Ascending aorta (tissue), 2 donors: ENCODE measurements at places on chromosomes 4 and X. TPM values are rescaled to one million over a fixed set of nuclear protein-coding genes. Genes with fewer than 3 reads are reported as not detected.

- DNase-seq = no peak
These were observed 14.3 kb upstream of the RAB9B start for GRCh38 chrX:103846386-103846785.

GRCh38 chr4:39846120-39846519 lies 131.6 kb downstream of the PDS5A start:
- no peak for DNase-seq

GRCh38 chr4:170052919-170053318 lies 26.7 kb upstream of the MFAP3L start:
- DNase-seq = no peak

Gene SAGE1
- not detected for total RNA-seq

Gene GPC3
- total RNA-seq = 0.75 TPM

Gene TCP11X2
- not detected for total RNA-seq

Gene PPP1R2C
- not detected for total RNA-seq

Gene FAM53A
- total RNA-seq = not detected

- DNase-seq = no peak
These were observed 43.1 kb downstream of the PNMA5 start for GRCh38 chrX:152950786-152951185.

- DNase-seq = no peak
These were observed 178.6 kb downstream of the ZNF674 start for GRCh38 chrX:46366381-46367207.

GRCh38 chrX:132333351-132333750 lies 114.1 kb upstream of the RAP2C start:
- DNase-seq = no peak

Gene KIT
- total RNA-seq = not detected

DNA sequence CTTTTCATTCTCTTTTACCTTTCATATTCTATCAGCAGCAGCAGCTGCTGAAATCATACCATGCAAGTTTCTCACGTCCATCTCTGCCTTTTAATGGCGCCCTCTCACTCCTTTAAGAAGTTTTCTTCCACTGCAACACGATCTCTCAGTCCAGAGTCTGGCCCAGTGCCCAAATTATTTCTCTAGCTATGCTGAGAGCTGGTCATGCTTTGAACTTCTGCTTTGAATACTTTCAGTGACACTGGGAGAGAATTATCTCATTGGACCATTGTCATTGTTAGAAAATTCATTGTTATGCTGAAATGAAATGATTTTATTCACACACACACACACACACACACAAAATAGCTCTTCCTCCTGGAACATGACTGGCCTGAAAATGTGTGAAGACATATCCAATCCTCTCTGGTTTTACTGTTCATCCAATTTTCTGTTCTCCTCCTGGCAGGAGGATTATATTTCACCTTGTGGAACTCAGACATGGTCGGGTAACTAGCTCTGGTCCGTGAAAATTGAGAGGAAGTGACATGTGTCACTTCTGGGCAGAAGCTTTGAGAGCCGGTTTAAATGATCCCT lies 1.3 kb upstream of the PDHA1 start:
- DNase-seq = no peak

Gene BDH2
- total RNA-seq = 13.9 TPM

Gene RRH
- total RNA-seq = not detected

GRCh38 chrX:74680836-74681235 lies 66.4 kb upstream of the RLIM start:
- DNase-seq = no peak

DNA sequence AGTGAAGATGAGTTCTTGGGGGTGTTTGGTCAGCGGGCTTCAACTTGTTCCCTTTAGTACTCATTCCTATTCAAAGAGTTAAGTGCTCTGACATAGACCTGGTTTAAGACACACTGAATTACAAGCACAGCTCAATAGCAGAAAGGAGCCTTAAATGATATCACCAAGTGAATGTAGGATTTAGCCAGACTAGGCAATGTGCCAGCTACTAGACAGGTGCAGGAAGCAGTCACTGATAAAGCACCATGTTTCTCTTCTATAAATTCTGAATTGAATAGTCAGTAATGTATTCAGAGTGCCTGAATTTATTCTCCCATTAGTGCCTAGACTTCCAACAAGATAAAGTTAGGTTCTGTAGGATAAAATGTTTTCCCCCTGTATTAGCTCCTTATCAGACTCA lies 63.6 kb downstream of the ASB9 start:
- DNase-seq = no peak

- no peak for DNase-seq
These were observed 10.4 kb downstream of the RELL1 start for GRCh38 chr4:37675587-37676290.

Gene ESX1
- not detected for total RNA-seq

Gene KLHL4
- 0.21 TPM for total RNA-seq

Gene MXD4
- 83.2 TPM for total RNA-seq

- no peak for DNase-seq
These were observed 85.3 kb downstream of the DCAF8L2 start for GRCh38 chrX:27675493-27675892.

Gene XK
- total RNA-seq = 0.53 TPM

Gene MXRA5
- 0.21 TPM for total RNA-seq

Gene HSFX1
- total RNA-seq = 21.7 TPM

- no peak for DNase-seq
These were observed 11.9 kb downstream of the SMIM10L2A start for GRCh38 chrX:135433531-135434257.

Gene MAGEA1
- total RNA-seq = not detected

- no peak for DNase-seq
These were observed 45.4 kb downstream of the SCD5 start for GRCh38 chr4:82753238-82753637.

GRCh38 chr4:169957785-169958184 lies 68.4 kb downstream of the MFAP3L start:
- DNase-seq = no peak

DNA sequence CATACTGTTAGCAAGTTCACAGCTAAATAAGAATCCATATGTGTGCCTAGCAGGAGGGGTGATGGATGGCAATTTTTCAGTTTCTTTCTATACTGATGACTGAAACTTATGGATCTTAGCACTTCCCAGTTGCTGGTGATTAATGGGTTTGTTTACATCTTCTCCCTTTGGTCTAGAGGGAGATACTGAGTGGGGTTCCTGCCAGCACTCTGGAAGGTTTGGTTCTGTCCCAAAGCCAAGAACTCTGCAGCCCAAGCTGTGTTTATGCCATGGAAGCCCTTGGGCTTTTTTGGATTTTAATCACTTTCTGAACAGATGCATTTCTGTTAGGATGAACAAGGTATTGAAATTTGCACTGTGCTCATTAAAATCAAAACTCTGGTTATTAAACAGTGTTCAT lies 43.5 kb downstream of the DDIT4L start:
- no peak for DNase-seq

Gene FAM149A
- 13.9 TPM for total RNA-seq

DNA sequence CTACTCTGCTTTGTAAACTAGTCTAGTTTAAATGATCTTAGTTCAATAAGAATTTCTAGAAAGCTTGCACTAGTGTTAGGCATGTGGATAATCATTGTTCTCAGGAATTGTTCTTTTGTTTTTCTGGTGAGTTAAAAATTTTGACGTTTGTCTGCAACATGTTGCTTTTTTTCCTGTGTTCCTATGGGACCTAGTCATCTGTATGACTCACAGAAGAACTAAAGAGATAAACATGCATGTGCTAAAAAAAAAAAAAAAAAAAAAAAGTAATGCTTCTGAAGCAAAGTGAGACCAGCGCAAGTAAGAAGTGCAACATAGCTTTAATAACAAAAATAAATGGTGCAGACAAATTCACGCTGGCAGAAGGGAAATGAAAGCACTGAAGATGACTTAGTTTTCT lies 471.2 kb downstream of the IQCM start:
- DNase-seq = no peak

Gene SOD3
- 893 TPM for total RNA-seq

DNA sequence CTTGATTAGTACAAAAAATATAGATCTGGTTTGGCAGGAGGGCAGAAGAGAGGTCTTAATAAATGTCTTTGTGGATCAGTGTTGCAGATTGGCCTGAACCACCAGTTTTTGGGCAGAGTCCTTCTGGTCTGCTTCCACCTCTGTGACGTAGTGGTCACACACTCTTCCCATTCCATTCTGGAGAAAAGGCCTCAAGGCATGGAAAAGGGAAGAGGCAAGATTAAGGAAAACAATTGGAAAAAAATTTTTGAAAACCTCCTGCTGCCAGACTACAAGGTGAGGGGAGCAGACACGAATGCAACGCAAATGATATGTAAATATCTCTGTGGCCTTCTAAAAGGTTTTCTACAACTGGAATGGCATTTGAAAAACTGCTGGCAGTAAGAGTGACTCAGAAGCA lies 24.3 kb upstream of the FAM47C start:
- DNase-seq = no peak

Gene SPANXN5
- total RNA-seq = not detected

Gene AFP
- not detected for total RNA-seq

Gene HS6ST2
- not detected for total RNA-seq

DNA sequence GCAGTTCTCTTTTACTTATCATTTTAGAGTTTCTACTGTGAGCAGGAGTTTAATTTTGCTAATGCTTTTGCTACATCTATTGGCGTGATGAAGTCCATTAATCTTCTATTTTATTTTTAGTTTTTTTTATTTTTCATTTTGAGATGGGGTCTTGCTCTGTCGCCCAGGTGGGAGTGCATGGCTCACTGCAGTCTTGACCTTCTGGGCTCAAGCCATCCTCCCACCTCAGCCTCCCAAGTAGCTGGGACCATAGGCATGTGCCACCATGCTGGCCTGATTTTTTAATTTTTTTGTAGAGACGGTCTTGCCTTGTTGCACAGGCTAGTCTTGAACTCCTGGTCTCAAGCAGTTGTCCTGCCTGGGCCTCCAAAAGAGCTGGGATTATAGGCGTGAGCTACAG lies 9.4 kb downstream of the ZFX start:
- no peak for DNase-seq

- DNase-seq = no peak
These were observed 20.0 kb downstream of the NDP start for GRCh38 chrX:43953218-43953617.
